ENCODE measurements at places on chromosomes 3 and 15.

GRCh38 chr15:60945196-60945595 is 283.9 kb downstream of the RORA start:
- DNase-seq: peak; percentile 70

DNA sequence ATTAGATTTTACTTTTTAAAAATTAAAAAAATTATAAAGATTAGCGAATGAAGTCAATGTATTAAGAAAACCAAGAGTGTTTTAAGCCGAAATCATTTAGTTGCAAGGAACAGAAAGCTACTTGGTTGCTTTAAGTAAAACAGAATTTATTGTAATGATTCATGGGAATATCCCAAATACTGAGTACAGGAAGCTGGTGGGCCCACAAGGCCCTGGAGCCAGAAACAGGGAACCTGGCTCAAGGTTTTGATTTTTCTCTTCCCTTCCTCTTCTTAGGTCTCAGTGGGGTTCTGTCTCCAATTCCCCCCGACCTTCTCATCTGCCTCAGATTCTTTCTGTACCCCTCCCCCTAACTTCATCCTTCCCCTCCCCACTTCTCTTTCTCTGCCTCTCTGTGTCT is 229.0 kb downstream of the TLE3 start:
- no peak for DNase-seq

DNA sequence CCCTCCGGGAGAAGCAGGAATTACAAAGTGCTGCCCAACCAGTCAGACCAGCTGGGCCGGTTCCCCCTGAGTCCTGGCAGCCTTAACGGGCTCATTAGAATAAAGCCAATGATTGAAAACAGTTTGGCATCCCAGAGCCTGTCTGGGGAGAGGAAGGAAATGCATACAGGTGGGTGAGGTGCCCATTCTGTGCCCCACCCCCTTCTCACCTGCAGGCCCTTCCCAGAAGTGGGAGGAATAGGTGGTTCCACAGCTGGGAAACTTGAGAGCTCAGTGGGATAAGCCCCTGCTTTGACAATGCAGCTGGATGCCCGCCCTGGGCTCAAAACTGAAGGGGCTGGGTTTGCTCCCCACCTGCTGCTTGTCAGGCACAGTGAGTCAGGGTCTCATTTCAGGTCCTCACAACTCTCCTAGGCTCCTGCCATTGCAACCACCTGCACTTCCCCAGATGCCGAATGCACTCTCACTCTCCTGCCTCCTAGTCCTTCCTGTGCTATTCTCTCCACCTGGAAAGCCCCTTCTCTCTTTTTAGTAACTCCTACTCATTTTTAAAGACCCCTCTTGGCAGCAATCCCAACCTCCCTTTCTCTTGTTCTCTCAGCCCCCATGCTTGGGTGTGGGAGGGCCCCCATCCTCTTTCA is 5.5 kb upstream of the BUB1B start:
- no peak for DNase-seq

DNA sequence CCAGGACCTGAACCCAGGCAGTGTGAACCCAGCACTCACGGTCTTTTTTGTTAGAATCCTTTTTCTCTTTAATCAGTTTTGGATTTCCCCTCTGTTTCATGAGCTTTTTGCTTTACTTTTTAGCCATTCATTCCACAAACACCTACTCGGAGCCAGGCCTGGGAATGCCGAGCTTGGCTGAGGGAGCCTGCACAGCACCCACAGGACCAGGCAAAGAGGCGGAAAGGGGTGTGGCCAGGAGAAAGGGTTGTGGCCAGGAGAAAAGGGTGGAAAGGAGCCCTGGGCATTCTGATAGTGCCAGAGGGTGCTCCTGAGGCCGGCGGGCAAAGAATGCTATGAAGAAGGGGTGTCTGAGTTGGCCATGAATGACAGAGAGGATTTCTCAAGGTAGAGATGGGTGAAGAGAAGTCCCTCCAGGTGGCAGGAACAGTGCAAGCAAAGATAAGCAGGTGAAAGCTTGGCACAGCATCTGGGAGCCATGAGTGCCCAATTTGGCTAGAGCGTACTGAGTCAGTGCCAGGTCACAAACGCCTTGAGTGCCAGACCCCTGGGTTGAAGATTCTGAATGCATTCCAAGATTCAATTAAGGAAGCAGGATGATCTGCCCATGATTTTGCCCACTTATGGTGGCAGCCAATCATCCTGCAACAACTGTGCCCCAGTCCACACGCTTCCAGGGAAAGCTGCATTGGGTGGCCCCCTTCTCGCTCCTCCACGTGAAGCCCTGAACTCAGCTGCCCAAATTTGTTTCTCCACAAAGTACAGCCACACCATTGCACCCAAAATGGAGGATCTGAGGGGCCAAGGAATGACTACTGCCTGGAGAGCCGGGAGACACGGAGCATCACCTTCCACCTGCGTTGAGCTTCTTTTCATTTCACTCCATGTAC is 157.2 kb downstream of the XXYLT1 start:
- DNase-seq: no peak

- no peak for DNase-seq
These were observed 11.0 kb downstream of the TCF12 start for GRCh38 chr15:56929399-56929798.

DNA sequence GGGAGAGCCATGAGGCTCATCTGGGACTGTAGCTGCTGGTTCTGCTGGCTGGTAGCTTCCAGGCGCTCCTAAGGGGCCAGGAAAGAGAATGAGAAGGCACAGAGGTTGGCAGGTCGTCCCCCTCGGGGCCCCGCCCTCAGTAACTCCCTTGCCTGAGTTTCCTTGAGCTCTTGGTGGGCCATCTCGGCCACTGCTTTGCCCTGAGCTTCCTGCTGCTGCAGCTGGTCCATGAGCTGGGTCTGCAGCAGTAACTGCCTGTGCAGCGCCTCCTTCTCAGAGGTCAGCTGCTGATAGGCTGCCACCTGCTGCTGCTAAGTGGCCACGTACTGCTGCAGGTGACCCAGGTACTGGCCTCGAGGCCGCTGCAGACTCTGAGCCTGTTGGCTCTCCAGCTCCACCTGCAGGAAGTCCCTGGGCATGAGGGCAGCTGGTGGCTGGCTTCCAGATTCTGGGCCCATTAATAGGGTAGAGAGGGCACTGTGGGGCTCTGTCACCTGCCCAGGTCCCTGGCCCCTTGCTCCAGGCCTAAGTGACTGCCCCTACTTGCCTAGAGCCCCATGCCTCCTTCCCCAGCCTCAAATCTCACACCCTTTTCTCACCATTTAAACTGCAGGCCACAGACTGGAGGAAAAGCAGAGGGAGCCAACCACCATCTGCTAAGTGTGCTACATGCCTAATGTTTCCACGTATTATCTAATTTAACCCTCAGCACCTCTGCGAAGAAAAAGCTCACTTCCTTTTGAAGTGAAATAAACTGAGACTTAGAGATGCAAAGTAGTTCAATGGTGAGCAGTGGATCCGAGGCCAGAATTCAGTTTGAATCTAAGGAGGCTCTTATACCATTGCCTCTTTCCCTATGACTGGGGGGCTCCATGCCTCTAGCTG is 10.8 kb upstream of the VPS33B start:
- peak; percentile 29 for DNase-seq

DNA sequence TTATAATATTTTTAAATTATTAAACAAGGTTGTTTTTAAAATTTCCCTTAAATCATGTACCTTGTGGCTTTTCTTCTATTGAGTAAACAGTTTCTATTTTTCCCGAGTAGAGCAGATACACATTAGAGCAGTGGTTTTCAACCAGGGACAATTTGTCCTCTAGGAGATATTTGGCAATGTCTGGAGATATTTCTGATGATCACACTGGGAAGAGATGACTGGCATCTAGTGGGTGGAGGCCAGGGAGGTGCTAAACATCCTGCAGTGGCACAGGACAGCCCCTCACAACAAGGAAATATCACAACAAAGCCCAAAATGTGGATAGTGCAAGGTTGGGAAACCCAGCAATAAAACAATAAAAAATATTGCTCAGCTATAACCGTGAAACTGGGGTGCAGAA is 113.0 kb upstream of the PTPRG start:
- DNase-seq: no peak

Data from endothelial cell of umbilical vein (primary cell).